ENCODE measurements at places on chromosomes 5 and 9. TPM values are rescaled to one million over a fixed set of nuclear protein-coding genes. Genes with fewer than 3 reads are reported as not detected.

Gene SLC6A3
- 3.0 TPM for polyA plus RNA-seq

GRCh38 chr9:6845880-6846279 is 88.1 kb downstream of the KDM4C start:
- DNase-seq, result no peak

- no peak for DNase-seq
Measured at GRCh38 chr9:133043449-133044035, 12.7 kb downstream of the GTF3C5 start.

DNA sequence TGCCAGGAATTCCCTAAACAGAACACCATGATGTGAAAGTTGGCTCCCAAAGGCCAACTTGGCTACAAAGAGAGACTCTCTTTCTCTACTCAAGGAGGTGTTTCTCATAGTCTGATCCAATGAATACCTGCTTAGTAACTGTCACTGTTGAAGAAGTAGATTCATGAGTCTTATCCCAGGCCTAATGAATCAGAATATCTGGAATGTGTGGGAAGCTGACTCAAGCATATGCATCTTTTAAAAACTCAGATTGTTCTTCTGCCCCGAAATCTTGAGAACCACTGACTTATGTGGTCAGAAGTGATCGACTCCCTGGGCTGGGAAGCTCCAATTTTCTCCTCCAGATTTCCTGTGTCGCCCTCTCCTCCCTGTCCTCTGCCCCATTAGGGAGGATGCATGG is 345.6 kb downstream of the PLK2 start:
- no peak for DNase-seq

Gene GLDC
- 4.3 TPM for polyA plus RNA-seq

DNA sequence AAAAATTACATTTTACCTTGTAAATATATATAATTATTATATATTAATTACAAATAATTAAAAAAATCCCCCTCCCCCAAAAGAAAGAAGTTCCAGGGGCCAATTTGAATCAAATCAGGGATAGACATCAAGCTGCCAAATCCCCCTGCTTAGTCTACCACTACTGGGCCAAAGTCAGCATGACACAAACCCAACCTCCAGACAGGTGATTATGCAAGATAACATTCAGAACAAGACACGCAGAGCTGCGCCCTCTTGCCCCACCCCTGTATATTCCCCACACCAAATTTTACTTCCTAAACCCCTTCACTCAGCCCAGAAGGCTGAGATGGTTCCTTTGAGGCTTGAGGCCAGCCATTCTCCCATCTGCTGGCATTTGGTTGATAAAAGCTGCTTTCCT is 2059.1 kb upstream of the CDH6 start:
- DNase-seq, result no peak

DNA sequence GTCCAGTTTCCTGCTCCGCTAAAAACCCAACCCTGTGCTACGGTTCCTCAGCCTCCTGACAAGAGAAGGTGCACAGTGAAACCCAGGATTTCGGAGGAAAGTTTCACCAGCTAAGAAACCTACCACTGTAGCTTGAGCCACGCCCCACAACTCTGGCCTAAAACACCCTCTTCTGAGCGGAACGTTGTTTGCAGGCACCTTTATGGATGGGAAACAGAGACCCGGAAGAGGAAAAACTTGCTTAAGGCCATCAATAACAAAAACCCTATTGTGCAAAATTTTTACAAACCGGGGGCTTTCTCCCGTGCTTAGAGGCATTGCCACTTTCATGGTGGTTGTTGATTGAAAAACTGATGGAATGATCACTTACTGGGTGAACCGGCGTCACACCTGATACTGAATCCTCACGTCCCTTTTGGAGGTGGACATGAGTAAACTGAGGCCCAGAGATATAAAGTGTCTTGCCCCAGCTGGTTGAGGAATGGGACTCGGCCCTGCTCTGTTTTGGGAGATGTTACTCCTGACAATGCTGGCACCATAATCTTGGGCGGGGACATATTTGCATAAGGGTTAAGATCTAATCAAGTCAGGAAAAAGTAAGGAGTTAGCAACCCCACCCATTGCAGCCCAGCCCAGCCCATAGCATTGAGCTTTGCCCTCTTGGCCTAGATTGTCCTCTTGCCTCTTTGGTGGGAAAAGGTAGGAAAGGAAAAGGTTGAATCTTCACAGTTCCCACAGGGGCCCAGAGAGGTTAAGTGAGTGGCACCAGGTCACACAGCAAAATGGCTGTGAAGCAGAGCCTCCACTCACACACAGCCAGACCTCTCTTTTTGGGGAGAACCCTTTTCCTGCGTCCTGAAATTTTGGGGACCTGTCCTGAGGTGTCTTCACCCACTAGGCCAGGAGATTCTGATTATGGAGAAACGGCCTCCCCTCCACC is 23.2 kb upstream of the PTGS1 start:
- no peak for DNase-seq

DNA sequence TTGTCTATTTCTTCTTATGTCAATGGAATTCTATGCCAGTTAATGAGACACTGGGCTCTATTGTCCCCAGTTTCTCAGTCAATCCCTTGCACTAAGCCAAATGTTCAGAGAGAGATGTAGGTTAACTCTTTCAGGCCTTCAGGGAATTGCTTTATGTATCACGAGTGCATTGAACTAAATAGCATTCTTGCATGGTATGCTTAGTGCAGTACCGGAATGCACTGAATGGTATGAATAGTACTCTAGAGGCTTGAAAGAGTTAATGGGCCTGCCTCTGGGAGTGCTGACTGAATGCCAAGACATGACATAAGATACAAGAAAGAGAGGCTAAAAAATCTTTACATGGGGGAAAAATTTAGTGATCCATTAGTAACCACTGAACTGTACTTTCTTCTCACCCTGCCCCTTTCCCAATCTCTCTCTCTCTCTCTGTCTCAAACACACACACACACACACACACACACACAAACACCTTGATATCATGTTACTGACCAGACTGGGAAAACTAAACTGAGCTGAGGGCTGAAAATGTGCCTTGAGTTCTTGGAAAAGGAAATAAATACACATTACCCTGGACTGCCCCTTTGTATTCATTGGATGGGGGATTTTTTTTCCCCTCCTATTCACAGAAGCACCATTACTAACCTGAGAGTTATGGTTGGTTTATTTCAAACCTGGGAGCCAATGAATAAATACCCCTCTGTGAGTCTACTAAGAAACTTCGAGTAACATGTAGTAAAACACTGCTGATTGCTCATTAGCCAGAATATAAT is 35.4 kb upstream of the TMC1 start:
- peak; percentile 25 for DNase-seq

GRCh38 chr9:70484232-70485130 is 70.0 kb upstream of the KLF9 start:
- DNase-seq, result peak; percentile 52

GRCh38 chr5:133806847-133807246 is 161.6 kb downstream of the C5orf15 start:
- no peak for DNase-seq

- DNase-seq, result no peak
Measured at GRCh38 chr9:132182314-132183091, 20.6 kb downstream of the NTNG2 start.

DNA sequence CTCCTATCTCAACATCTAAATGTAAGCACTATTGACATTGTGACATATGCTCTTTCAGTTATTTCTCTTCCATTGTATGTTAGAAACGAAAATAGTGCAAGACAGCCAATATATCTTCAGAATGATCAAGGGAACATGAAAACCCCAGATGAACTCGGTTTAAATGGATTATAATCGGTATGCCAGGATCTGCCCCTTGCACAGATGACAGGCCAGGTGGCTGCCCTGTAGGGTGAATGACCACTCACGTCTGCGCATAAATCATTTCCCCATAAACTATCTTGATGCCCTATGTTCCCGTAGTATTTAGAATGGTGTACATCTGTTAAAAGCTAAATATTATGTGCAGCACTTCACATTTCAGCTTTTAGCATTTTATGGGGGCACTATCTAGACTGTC is 69.7 kb upstream of the RANBP3L start:
- DNase-seq, result no peak

- no peak for DNase-seq
Measured at GRCh38 chr5:178872302-178872701, 12.5 kb downstream of the ZNF354B start.

Gene PCDHB16
- 6.8 TPM for polyA plus RNA-seq

Gene GABRG2
- polyA plus RNA-seq, result 0.24 TPM

GRCh38 chr9:26811106-26811505 is 81.5 kb downstream of the CAAP1 start:
- no peak for DNase-seq

DNA sequence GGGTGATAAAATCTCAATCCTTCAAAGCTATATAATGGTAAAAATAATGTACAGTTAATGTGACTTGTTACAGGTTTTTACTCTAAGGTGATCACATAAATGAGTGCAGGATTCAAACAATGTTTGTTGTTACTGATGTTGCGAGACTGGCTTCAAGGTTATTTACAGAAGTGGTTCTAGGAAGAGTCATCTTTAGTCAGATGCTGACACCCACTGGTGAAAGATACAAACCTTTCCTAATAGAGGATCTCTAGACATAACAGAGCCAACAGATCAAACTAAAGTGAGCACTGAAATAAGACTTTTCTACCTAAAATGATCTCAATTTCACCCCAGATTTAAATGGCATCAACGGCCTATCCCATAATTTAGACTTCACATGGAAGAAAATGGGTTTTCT is 20.2 kb downstream of the ARSB start:
- no peak for DNase-seq

DNA sequence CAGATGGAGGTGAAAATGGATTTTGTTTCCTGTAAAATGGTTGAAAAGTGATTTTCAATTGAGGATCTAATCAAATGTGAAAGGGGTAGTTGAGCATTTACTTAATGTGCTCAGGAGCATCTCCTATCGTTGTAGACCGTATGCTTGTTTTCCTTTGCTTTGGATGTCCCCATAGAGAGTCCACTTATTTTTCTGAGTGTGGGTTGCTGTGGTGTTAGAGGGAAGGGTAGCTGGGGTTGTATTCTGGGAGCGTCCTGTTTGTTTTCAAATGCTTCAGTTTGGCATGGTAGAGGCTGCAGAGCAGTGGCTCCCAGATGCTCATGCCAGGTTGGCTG is 154.1 kb downstream of the MAT2B start:
- no peak for DNase-seq

DNA sequence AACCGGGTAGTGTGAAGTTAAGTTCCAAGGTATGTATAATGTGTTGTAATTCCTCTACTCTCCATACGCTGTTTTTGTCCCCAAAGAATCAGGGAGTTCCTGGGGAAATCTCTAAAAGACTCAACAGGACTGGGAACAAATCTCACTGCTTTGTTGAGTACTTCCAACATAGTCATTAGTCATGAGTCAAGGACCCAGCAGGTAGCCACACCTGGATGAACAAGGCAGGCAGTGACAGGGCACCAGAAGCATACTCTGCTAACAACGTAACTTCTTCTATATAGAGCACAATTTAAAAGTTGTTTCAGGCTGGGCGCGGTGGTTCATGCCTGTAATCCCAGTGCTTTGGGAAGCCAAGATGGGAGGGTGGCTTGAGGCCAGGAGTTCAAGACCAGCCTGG is 126.8 kb downstream of the SLC1A3 start:
- no peak for DNase-seq

- no peak for DNase-seq
Measured at GRCh38 chr5:113361701-113362100, 73.1 kb downstream of the TSSK1B start.

DNA sequence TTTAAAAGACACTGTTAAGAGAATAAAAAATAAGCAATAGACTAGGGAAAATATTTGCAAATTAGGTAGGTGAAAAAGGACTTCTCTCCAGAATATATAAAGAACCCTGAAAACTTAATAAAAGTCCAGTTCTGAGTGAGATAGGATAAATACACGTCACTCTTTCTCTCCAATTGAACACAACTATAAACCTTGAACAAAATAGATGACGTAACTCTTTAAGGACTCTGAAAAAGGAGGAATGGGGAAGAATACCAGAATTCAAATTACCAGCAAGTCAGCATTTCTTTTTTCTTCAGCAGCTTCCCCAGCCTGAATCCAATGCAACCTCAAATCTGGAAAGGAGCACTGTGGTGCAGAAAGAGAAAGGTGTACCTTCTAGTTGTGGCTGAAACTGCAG is 6.8 kb upstream of the WDR41 start:
- DNase-seq, result no peak

DNA sequence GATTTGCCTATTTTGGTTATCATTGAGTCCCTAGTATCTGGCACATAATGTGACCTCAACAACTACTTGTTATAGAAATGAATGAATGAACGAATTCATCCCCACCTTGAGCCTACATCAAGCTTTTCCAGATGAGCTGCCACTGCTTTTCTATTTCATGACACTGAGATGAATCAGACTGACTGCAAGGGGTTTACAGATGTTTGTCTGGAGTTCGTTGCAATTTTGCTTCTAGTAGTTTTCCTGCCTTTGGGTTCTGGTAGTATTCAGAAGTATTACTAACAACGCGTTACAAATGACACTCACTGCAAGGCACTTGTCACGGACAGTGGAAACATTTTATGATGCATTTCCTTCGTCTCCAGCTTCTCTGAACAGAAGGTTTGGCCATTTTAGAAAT is 222.3 kb downstream of the CD180 start:
- DNase-seq, result no peak

- DNase-seq, result no peak
Measured at GRCh38 chr5:51271261-51271660, 112.0 kb upstream of the ISL1 start.

Gene LCN10
- 0.44 TPM for polyA plus RNA-seq

Data from left lung (tissue), 14 donors.